Naive thymus-derived CD8-positive, alpha-beta T cell (primary cell): ENCODE measurements at places on chromosomes 3 and 15.

- DNase-seq = no peak
Observed at GRCh38 chr3:191802671-191803070, 341.7 kb downstream of the PYDC2 start.

- no peak for DNase-seq
Observed at GRCh38 chr3:186570941-186571643, 572 bp downstream of the DNAJB11 start.

GRCh38 chr15:90039996-90040395, 38.9 kb downstream of the ZNF710 start:
- DNase-seq = no peak

GRCh38 chr3:51681453-51681852, 10.4 kb downstream of the TEX264 start:
- peak; percentile 75 for DNase-seq

DNA sequence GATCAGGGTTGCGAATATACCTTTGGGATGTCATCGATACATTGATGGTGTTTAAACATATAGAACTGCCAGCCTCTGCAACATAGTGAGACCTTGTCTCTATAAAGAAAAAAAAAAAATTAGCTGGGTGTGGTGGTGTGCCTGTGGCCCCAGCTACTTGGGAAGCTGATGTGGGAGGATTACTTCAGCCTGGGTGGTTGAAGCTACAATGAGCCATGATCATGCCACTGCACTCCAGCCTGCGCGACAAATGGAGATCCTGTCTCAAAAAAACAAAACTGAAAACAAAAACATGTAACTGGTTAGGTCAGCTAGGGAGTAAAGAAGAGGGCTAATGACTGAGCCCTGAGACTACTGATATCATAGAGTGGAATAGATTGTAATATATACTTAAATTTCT, 30.7 kb upstream of the MGA start:
- DNase-seq = no peak

- DNase-seq = no peak
Observed at GRCh38 chr15:83595191-83595590, 58.7 kb upstream of the ADAMTSL3 start.

- DNase-seq = no peak
Observed at GRCh38 chr3:48642605-48643004, 7.3 kb upstream of the SLC26A6 start.

GRCh38 chr15:56965231-56966013, 47.0 kb downstream of the TCF12 start:
- DNase-seq = no peak

- DNase-seq = no peak
Observed at GRCh38 chr3:81643721-81644120, 117.7 kb downstream of the GBE1 start.

DNA sequence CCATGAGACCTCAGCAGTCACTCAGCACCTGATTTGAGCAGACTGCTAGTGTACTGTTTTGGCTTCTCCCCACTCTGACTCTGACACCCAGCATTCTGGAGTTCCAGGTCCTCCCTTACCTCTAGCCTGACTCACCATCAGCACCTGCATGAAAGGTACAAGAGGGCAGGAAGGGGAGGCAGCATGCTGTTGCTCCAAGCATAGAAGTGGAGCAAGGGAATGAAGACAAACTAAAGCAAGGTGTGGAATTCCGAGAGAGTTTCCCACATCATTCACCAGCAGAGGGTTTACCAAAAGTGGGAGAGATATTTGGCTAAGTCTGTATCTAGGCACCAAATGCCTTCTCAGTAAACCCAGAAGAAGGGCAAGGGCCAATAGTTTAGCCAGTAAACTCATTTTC, 21.3 kb downstream of the HEXA start:
- no peak for DNase-seq

DNA sequence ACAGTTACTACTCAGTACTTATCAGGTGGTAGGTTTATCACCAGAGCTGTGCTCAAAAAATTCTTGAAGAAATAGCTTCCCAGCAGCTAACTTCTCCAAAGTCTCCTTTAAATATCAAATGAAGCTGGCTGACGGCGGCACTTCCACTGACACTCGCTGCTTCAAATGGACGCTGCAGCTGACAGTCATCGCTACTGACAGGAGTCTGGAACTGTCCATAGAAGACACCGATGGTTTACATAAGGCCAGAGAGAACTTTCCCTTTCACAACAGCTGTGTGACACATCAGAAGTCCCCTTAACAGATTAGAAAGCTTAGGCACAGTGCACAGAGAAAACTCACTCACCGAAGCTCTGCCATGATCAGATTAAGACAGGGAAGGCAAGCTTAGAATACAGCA, 270.2 kb downstream of the SHOX2 start:
- DNase-seq = no peak

- no peak for DNase-seq
Observed at GRCh38 chr15:53588773-53589172, 170.7 kb downstream of the WDR72 start.

DNA sequence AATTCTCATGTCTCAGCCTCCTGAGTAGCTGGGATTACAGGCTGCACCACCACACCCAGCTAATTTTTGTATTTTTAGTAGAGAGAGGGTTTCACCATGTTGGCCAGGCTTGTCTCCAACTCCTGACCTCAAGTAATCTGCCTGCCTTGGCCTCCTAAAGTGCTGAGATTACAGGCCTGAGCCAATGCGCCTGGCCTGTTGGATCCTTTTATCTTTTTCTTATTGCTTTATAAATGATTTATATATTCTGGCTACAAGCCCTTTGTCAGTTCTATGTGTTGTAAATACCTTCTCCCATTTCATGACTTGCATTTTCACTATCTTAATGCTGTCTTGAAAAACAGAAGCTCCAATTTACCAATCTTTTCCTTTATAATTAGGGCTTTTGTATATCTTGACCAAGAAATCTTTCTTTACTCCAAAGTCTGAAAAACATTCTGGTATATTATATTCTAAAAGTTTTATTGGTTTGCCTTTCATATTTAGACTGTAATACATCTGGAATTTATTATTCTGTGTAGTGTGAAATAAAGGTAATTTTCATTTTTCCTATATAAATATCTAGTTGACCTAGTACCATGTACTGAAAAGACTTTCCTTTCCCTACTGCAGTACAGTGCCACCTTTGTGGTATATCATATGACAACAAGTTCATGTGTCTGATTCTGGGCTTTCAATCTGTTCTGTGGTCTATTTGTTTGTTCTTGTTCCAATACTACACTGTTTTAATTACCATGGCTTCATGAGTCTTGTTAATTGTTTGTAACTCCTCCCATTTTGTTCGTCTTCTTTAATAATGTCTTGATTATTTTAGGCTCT, 52.9 kb upstream of the RNU6-1 start:
- no peak for DNase-seq

GRCh38 chr3:137174514-137174913, 216.7 kb downstream of the IL20RB start:
- no peak for DNase-seq

- no peak for DNase-seq
Observed at GRCh38 chr3:14290631-14291385, 111.6 kb upstream of the SLC6A6 start.

DNA sequence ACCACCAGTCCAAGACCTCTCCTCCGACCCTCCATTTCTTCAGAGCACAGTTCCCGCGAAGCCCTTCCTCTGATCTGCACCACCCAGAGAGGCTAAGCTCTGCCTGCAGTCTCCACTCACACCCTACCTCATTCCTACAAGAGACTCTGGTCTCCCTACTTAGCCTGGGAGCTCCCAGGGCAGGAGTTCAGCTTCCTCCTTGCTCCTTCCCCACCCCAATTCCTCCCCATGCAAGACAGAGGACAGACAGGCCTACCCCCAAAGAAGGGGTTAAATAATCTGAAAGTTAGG, 12.6 kb upstream of the VIPR1 start:
- DNase-seq = no peak
